ENCODE measurements at places on chromosomes 2 and 18.

GRCh38 chr2:145909175-145909755, 1389.3 kb upstream of the ZEB2 start:
- no peak for DNase-seq

GRCh38 chr2:68932402-68932801, 20.3 kb downstream of the GKN2 start:
- no peak for DNase-seq

DNA sequence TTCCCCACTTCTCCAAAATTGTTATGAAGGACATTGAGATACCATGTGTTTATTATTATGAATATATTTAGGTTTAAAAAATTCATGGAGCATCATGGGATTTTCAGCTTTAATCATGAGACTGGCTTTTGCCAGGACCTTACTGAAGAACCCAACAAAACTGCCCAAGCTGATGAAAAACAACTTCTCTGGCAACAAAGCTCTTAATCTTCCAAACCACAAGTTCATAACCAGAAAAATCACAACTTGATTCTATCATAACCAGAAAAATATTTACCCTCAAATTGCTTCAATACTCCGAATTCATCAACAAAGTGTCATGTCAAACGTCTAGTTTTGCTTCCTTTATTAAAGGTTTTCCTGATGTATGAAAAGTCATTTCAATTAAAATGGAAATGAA, 971.8 kb upstream of the ACVR2A start:
- DNase-seq: no peak

GRCh38 chr2:7962161-7962560, 719.7 kb upstream of the ID2 start:
- no peak for DNase-seq

- no peak for DNase-seq
These were observed 18.4 kb upstream of the NFATC1 start for GRCh38 chr18:79377187-79377891.

- DNase-seq: no peak
These were observed 46.2 kb downstream of the UGGT1 start for GRCh38 chr2:128137094-128137616.

GRCh38 chr18:76374330-76375281, 120.4 kb downstream of the ZNF516 start:
- DNase-seq: no peak
